Activated T-helper 9 cell treated with anti-CD3 and anti-CD28 coated beads, Interleukin-2, amount 50 U/mL, for 16 hours (primary cell): ENCODE measurements at places on chromosomes 5 and 9.

- no peak for DNase-seq
These were observed 36.5 kb upstream of the FAT2 start for GRCh38 chr5:151627650-151628049.

DNA sequence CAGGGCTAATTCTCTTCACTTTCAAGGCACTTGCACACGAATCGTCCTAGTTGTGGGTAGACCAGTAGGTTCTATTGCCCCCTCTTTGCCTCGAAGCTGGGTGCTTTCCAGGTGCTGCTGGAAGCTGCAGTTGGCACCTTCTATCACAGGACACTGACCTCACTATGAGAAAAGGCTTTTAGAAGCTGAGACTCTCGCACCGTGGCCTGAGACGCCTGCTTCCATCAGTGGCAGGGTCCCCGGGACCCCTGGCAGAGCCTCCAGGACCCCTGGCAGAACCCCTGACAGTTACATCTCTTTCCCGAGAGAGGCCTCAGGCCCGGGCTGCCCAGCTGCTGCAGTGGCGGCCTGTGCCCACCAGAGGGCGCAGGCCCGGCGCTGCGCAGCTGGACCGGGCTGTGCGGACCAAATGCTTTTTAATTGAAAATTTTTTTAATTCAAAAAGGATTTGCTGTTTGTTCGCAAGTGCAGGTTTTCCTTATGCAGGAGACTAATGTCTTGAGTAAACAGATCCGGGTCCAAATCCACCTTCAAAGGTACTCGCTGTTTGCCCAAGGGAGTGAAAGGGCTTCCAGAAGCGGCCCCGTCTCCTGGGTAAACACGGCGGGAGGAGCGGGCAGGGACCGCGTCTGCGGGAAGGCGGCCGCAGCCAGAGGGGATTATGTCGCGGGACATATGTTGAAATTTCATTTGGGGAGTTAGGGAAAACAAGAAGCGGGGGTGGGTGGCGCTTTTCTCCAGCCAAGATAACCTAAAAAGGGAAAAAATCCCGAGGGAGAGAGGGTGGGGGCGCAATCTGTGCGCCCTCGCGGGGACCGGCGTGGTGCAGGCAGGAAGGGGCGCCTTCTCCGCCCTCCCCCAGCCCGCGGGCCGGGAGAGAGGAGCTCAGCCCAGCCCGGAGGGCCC lies 114.5 kb upstream of the LMX1B start:
- DNase-seq = peak; percentile 25

GRCh38 chr5:11640158-11640873 lies 263.9 kb downstream of the CTNND2 start:
- DNase-seq = no peak

DNA sequence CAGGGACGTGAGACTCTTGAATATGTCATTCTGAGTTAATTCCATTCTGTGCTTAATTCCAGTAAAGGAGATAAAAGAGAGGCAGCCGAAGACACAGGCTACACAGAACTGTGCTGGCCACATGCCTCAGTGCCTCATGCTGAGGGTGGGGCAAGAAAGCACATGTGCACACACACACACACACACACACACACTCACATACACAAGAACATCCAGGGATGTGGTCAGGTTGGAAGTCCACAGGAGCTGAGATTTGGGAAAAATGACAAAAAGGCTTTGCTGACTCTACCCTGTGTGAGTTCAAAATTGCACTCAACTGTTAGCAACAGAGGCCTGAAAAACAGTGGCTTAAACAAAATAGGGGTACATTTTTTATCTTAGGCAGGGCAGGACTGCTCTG lies 40.5 kb downstream of the ALG2 start:
- no peak for DNase-seq

GRCh38 chr9:134396258-134396742 lies 70.0 kb downstream of the RXRA start:
- DNase-seq = peak; percentile 34

- no peak for DNase-seq
These were observed 145.9 kb upstream of the ADCY2 start for GRCh38 chr5:7250004-7250403.

GRCh38 chr9:110571801-110572483 lies 7.6 kb downstream of the SVEP1 start:
- no peak for DNase-seq

DNA sequence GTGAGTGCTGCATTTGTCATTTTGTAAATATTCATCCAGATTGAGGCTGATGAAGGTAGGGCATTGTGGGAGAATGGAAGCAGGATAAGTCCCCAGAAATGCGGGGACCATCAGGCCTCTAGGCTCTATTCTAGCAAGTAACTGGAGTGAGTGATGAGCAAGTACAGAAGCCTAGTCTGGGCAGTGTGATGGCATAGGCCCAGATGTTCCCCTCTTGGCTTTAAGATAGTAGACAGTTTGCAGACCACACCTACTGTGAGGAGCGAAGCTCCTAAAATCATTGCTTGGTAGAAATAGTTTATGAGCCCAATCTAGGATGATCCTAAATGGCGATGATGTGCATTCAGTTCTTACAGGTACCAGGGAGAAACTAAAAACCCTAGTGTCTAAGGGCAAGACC lies 24.3 kb downstream of the NDFIP1 start:
- no peak for DNase-seq

GRCh38 chr5:173486355-173487225 lies 129.9 kb downstream of the BOD1 start:
- DNase-seq = no peak

GRCh38 chr5:180007582-180007981 lies 64.0 kb downstream of the RNF130 start:
- no peak for DNase-seq

- no peak for DNase-seq
These were observed 92.8 kb upstream of the SLCO6A1 start for GRCh38 chr5:102591650-102592049.

DNA sequence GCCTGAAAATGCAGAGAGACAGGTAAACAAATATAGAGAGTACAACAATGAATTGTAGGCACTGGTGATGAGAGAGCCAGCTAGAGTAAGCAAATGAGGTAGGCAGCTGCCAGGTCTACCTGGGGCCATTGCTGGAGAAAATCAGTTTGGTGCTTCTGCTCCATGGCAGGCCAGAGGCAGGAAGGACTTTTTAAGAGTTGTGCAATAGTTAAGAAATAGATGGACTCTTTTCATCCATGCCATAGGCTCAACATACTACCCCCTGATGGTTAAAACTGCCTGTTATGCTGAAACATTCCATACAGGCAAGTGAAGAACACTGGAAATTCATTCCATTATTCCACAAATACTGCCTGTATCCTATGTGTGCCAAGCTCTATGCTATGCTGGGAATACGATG lies 86.5 kb upstream of the CCDC112 start:
- DNase-seq = no peak
